ENCODE measurements at places on chromosomes 5 and 9.
A peak's percentile ranks its signal among the peaks of the same experiment; 100 is the strongest.

GRCh38 chr5:135386886-135387628, 12.0 kb downstream of the MACROH2A1 start:
- DNase-seq = no peak

GRCh38 chr9:107906074-107906473, 416.5 kb upstream of the KLF4 start:
- no peak for DNase-seq

- peak; percentile 6 for DNase-seq
Measured at GRCh38 chr5:126869005-126869451, 92.1 kb downstream of the LMNB1 start.

GRCh38 chr9:77589046-77589795, 58.9 kb downstream of the GNA14 start:
- peak; percentile 43 for DNase-seq

DNA sequence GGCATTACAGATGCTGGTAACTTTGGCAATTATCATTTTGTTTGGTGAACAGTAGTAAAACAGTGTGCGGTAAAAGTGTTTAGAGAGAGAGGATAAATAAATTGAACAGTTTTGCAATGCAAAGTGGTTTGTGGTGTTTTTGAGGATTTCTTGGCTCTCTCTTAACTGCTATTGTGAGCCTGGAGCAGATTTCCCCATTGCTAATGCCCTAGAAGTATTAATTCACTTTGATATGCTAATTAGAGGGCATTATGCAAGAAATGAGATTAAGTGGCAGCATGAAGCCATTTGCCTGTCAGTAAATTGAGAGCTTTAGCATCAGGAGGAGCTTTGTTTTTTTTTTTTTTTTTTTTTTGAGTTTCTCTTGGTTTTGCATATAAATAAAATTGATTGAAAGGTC, 8.2 kb downstream of the PBX3 start:
- no peak for DNase-seq

GRCh38 chr5:961711-962240, 46.8 kb upstream of the NKD2 start:
- no peak for DNase-seq

DNA sequence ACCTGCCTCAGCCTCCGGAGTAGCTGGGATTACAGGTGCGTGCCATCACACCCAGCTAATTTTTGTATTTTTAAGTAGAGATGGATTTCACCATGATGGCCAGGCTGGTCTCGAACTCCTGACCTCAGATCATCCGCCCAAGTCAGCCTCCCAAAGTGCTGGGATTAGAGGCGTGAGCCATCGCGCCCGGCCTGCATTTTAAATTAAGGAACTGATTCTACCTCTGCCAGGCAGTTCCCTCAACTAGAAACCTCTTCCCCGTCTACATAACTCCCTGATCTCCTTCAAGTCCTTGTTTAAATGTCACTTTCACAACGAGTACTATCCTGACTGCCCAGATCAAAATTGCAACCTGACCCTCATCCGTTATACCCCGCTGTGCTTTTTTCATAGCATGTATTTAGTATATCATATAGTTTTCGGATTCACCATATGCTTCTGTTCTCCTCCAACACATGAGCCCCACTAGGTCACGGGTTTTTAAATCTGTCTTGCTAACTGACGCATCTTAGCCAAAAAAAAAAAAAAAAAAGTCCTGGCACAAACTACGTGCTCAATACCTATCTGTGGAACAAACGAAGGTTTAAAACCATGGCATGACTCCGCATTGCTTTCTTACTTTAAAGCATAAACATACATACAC, 858 bp upstream of the SOWAHA start:
- no peak for DNase-seq

GRCh38 chr9:134534661-134535080, 106.9 kb upstream of the COL5A1 start:
- no peak for DNase-seq

DNA sequence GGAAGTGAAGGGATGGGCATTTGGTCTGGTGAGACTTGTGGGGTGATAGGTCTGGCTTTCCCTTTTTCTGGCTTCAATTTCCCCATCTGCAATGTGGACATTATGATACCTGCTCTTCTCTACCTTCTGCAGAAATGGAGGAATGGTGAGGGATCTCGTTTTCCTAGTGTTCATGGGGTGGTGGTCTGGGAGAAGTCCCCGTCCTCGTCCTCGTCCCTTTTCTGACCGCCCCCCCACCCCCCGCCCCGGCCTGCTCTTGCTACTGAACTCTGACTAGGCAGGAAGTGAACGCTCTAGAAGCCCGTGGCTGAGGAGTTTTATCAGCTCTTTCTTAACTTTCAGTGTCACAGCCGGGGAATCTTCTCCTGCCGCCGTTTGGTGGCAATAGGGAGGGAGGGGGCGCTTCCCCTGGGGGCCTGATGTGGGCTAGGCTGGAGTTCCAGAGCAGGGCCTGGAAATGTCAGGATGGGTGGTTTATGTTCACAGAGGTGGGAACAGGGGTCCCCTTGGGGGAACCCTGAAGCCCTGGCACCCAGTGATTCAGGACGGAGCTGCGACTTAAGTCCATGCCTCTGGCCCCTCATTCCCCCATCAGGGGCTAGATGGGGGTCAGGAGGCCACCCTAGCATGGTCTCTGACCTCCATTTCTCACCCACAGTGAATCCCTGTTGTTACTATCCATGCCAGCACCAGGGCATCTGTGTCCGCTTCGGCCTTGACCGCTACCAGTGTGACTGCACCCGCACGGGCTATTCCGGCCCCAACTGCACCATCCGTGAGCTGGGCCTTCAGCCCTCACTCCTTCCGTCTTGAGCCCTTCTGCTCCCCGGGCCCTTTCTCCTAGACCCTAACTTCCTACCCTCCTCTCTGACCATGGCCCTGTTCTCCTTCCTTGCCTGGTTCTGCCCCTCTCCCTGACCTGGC, 6.7 kb downstream of the PTGS1 start:
- DNase-seq = no peak

DNA sequence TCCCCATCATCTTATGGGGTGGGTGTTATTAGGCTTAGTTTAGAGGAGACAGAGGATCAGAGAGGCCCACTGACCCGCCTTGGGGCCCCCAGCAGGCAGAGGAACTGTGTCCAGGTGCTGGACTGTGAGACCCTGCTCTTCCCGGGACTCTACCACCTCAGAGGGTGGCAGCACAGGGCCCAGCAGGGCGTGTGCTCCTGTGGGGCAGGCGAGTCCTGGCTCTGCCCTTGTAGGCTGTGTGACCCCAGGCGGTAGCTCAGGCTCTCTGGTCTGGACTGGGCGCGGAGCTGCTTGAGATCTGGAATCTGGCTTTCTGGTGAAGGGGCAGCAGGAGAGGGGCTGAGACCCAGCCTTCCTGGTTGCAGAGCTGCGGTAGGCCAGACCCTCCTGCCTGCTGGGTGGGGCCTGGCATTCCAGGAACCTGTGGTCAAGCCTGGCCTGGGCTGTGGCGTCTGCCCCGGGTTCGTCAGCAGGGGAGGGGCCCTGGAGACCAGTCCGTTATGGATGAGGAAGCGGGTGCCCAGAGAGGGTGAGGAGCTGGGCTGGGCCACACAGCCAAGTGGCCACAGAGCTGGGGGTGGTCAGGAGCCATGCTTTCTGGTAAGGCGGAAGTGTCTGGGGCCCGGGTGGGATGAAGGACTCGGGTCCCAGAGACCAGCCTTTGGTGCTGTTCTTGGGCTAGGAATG, 46.5 kb downstream of the RXRA start:
- no peak for DNase-seq

DNA sequence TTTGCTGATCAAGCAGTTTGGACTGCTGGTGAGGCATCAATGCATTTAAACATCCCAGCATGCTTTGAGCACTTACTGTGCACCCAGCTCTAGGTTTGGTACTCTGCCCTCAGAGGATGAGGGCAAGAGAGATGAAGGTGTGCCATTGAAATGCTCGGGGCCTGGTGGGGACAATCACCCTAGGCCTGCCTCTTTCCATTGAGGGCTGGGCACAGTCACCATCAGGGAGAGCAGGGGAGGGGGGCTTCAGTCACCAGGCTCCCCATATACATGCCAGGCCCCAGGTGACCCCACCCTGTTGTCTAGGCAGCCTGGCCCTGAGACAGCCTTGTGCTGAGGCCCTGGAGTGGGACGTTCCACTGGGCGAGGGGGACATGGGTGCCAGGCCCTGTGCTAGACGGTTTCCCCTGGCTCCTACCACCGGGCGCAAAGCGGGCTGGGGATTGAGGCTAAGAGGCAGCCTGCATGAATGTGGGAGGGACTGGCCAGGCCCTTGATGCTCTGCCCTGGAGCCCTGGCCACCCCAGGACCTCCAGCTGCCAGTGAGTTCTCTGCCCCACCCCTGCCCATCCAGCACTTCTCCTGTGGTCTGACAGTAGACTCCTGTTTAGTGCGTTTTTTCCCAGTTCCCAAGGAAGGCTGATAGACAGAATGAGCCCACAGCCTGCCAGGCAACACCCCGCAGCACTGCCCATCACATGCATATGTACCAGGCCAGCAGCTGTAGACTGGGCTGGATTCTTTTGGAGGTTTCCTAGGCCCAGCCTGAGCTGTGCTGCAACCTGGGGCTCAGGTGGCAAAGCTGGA, 18.9 kb downstream of the TCF7 start:
- DNase-seq = no peak

DNA sequence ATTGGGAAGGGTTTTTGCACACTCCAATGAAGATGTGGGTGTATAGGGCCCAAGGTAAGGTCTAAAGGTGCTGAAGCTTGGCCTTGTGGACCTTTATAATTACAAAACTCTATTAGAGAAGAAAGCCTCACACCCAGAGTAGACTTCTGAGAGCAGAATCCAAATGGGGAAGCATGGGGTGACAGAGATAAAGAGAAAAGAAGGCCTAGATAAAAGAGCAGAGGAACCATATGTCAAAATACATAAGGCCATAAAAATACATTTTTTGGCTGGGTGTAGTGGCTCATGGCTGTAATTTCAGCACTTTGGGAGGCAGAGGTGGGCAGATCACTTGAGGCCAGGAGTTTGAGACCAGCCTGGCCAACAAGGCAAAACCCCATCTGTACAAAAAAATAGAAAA, 27.4 kb upstream of the TCERG1 start:
- DNase-seq = no peak

GRCh38 chr9:98999152-98999525, 55.4 kb downstream of the COL15A1 start:
- DNase-seq = no peak

DNA sequence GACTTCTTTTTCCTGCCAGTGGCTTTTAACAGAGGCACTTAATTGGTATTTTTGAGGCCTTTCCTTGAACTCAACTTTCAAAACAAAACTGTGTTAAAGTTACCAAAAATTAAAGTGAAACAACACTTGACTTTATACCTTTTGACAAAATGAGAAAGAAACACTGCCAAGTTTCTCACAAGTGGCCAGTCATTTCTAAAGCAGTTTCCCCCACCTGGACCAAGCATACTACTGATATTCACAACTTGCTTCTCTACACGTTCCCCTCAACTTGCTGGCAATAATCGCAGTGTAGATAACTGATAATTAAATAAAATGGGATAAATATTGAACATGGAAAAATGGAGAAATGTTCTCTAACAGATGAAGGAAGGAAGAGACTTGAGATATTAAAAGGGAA, 135.7 kb downstream of the TLR4 start:
- DNase-seq = no peak

DNA sequence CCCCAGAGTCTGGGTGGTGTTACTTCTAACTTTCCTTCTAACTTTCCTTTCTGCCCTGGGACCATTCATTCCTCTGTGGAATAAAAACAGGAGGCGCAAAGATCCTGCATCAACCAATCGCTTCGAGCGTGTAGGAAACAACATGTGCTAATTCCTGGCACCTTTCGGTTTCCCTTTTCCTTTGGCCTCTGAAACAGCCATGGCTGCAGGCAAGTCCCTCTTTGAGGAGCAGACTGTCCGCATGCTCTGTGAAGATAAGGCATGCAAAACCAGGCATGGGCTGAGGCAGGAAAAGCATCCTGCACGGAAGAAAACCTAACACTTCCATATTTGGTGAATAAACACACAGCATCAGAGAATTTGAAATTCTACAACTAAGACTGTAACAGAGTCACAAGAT, 128.3 kb downstream of the HSD17B3 start:
- no peak for DNase-seq

All from NCI-H510A (cell line).